Fibroblast of lung (primary cell): ENCODE measurements at places on chromosomes 5 and 9.

DNA sequence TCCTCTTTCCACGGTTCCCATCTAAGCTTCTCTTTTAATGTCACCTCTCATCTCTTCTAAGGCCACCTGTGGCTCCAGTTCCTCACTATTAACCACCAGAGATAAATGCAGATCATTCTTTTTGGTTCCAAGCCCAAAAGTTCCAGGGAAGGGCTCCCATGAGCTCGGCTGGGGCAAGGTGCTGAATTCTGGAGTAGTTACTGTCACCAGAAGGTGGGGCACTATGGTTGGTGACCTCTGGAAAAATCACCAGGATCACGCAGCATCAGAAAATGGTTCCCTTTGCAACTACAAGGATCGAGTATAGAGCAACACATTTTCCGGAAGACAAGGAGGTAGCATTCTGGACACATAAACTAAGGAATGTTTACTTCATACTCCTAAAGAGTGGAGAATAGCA lies 528.7 kb upstream of the DAP start:
- no peaks in the 10 kb centered on the region for H3K4me1 ChIP-seq
- H3K36me3 ChIP-seq, result no peaks in the 10 kb centered on the region
- H3K4me3 ChIP-seq, result no peak overlapping the region
- no peak for DNase-seq
- H3K27ac ChIP-seq, result no peak overlapping the region
- no peaks in the 10 kb centered on the region for H3K27me3 ChIP-seq

- H3K27ac ChIP-seq, result peak overlapping the region; percentile 100
- no peaks in the 10 kb centered on the region for H3K27me3 ChIP-seq
- H3K36me3 ChIP-seq, result peaks cover 3% of the 10 kb centered on the region
- peaks cover 33% of the 10 kb centered on the region for H3K4me1 ChIP-seq
- peak overlapping the region; percentile 16 for H3K4me3 ChIP-seq
- DNase-seq, result peak; percentile 38
Observed at GRCh38 chr5:400282-401145, 42.5 kb upstream of the EXOC3 start.

- peaks cover 12% of the 10 kb centered on the region for H3K36me3 ChIP-seq
- H3K4me3 ChIP-seq, result no peak overlapping the region
- no peak for DNase-seq
- H3K27ac ChIP-seq, result no peak overlapping the region
- H3K4me1 ChIP-seq, result no peaks in the 10 kb centered on the region
Observed at GRCh38 chr5:176407456-176408251, 8.7 kb downstream of the CLTB start.

DNA sequence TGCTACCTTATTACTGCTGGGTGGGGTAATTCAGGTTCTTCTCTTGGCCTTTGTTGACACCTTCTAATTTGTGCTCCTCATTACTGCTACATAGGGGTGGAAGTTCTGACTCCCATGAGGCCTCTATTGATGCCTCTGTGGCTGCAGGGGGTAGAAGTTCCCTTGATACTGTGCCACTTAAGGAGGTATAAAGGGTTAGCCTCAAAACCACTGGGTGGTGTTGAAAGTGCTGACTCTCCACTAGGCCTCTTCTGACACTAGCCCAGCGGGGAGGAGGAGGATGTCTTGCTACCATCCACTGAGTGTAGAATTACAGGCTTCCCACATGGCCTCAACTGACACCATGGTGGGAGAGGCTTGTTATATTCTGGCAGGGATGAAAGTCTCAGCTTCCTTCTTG lies 36.7 kb upstream of the CCDC112 start:
- H3K36me3 ChIP-seq, result no peaks in the 10 kb centered on the region
- H3K27me3 ChIP-seq, result no peaks in the 10 kb centered on the region
- no peaks in the 10 kb centered on the region for H3K4me1 ChIP-seq
- peak; percentile 49 for DNase-seq
- no peak overlapping the region for H3K27ac ChIP-seq
- H3K4me3 ChIP-seq, result no peak overlapping the region

- peak; percentile 33 for DNase-seq
- no peak overlapping the region for H3K27ac ChIP-seq
- no peaks in the 10 kb centered on the region for H3K27me3 ChIP-seq
- no peak overlapping the region for H3K4me3 ChIP-seq
Observed at GRCh38 chr5:44862808-44863207, 54.1 kb downstream of the MRPS30 start.

DNA sequence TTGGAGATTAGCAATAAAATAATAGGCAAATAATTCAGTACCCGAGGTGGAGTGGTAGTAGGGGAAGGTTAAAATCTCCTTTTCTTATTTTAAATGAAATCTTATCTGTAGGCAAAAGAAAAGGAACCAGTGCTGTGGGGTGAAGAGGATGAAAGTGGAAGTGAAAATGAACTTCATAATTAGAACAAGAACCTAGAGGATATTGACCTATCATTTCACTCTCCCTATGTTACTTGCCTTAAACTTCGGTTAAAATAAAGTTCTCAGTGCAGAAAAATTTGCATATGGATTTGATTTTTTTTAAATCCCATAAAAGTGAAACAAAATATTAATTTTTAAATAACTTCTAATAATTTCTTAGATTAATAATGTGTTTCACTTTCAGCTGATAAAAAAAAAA lies 1094.9 kb upstream of the C9orf72 start:
- H3K4me3 ChIP-seq, result no peak overlapping the region
- DNase-seq, result no peak
- H3K27ac ChIP-seq, result no peak overlapping the region
- H3K27me3 ChIP-seq, result no peaks in the 10 kb centered on the region
- no peaks in the 10 kb centered on the region for H3K4me1 ChIP-seq

DNA sequence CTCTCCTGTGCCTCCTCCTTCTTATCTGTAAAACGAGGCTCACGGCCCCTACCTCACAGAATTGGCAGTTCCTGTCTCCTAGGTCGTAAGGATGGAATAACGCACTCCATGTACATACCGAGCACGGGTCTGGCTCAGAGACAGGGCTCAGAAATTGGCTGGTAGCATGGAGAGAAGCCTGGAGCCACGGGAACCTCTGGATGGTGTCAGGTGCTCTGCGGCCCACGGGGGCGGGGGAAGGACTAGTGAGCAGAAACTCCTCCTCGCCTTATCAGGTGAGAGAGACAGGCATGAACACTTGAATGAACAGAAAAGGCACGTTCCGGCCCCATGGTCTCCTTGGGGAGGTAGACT lies 15.4 kb upstream of the C5orf47 start:
- DNase-seq, result no peak
- no peaks in the 10 kb centered on the region for H3K36me3 ChIP-seq
- H3K27ac ChIP-seq, result no peak overlapping the region
- peak overlapping the region; percentile 51 for H3K4me3 ChIP-seq

DNA sequence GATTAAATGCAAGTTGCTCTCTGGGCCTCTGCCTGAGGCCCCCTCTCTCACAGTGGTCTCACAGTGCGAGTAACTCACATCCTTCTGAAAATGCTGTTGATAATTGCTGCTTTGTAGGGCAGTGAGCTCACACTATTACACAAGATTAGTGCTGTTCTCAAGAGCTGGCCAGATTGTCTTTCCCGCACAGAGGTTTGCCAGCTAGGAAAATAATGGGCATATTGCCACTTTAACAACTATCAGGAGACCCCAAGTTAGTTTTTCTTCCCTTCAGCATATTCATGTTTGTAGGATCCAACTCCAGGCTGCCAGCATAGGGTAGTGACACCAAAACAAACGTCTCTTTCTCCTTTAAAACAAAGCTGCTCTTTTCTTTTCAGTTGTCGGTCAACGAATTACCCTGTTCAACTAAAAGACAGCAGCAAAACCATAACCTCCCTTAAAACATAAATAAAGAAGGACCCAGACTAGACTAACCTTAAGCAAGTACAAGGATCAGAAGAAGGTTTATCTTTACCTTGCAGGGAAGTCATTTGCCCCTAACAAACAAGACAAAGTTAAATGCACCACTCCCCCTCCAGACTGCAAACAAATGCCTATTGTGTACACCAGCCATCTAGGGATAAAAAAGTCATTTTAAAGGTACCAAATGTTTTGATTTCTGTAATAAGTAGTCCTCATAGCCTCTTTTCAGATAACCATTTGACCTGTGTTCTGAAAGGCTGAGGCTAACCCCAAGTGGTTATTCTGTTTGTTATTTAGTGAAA lies 91.4 kb downstream of the VCAN start:
- no peak overlapping the region for H3K27ac ChIP-seq
- DNase-seq, result peak; percentile 54
- no peak overlapping the region for H3K4me3 ChIP-seq

DNA sequence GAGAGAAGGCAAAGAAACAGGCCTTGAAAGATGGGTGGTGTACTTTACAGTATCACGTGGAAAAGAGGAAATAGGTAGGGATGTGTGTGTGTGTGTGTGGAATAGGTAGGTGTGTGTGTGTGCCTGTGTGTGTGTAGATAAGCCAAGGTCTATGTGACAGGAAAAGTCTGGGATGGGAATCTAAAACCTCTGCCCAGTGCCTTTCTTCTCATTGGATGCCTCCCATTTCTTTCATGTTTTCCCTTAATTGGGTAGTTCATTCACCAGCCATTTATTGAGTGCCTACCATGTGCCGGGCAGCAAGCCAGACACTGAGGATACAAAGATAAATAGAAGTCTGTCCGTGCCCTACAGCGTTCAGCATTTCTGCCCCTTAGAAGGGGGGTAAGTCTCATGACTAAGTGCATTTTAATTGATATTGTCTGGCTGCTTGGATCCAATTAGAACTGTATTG lies 1.0 kb downstream of the URM1 start:
- H3K4me1 ChIP-seq, result peaks cover 7% of the 10 kb centered on the region
- H3K27ac ChIP-seq, result peak overlapping the region; percentile 91
- H3K4me3 ChIP-seq, result peak overlapping the region; percentile 71
- DNase-seq, result no peak
- peaks cover 1% of the 10 kb centered on the region for H3K36me3 ChIP-seq
- no peaks in the 10 kb centered on the region for H3K27me3 ChIP-seq

GRCh38 chr9:136532799-136533774 lies 12.8 kb downstream of the NOTCH1 start:
- DNase-seq, result no peak
- no peaks in the 10 kb centered on the region for H3K4me1 ChIP-seq
- no peak overlapping the region for H3K4me3 ChIP-seq
- H3K36me3 ChIP-seq, result peaks cover 6% of the 10 kb centered on the region
- H3K27ac ChIP-seq, result no peak overlapping the region

DNA sequence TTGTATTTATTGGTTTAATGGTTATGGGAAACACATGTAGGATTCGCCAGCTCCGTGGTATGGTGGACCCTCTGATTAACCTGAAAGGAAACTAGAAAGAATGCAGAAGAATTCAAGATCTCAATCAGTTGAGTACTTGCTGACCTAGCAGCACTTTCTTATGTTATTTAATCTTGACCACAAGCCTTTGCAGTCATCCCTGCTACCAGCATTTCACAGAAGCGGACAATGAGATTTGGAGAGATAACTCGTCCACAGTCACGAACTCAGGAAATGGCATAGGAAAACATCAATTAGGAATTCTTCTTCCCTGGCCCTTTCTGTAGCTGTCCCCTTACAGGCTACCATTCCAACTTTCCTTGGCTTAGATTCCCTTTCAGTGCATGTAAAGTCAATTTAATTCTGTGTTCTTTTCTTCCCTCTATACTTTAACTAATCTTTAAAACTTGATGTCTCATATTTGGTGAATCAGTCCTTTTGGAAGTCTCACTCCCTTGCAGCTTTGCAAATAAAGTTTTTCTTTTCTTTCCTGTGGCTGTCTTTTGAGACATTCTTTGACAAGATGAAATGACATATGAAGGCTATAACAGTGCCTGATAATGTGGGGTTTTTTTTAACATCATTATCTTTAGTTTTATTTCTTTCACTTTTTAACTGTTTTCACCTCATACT lies 1.3 kb upstream of the SLC44A1 start:
- no peak overlapping the region for H3K27ac ChIP-seq
- H3K4me3 ChIP-seq, result peak overlapping the region; percentile 4
- H3K4me1 ChIP-seq, result no peaks in the 10 kb centered on the region
- H3K36me3 ChIP-seq, result no peaks in the 10 kb centered on the region
- no peaks in the 10 kb centered on the region for H3K27me3 ChIP-seq

DNA sequence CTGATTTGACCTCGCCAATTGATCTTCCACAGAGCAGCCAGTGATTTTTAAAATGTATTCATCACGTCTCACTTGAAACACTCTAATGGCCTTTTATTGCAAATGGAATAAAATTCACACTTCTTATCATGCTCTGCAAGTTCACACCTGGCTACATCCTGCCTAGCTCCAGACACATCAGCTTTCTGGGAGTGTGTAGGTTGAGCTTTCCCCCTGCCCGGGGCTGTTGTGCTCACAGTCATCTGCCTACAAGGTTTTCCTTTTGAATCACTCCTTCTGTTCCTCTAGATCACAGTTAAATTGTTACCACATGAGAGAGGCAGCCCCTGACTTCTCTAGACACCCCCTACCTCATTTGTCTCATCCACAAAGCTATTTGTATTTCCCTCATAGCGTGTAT lies 674.5 kb downstream of the PRELID2 start:
- no peaks in the 10 kb centered on the region for H3K4me1 ChIP-seq
- no peak for DNase-seq
- H3K36me3 ChIP-seq, result no peaks in the 10 kb centered on the region
- no peak overlapping the region for H3K4me3 ChIP-seq
- H3K27me3 ChIP-seq, result no peaks in the 10 kb centered on the region

DNA sequence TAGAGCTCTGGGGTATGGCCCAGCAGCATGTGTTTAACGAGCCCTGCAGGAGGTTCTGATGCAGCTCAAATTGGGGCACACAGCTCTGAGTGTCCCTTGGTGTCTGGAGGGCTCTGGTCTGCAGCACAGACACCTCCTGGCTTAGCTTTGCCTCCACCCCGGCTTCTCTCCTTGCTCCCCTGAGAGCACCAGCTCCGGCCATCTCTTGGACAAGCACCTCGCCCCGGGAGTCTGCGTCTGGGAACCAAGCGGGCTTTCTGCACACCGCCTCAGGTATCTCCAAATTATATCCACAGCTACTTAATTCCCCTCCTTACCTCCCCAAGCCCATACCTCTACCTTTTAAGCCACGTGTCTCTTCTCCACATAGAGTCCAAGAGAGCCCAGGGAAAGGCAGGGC lies 83.7 kb upstream of the IRX4 start:
- no peak for DNase-seq
- H3K27me3 ChIP-seq, result no peaks in the 10 kb centered on the region
- H3K4me1 ChIP-seq, result no peaks in the 10 kb centered on the region
- no peaks in the 10 kb centered on the region for H3K36me3 ChIP-seq
- H3K4me3 ChIP-seq, result no peak overlapping the region

GRCh38 chr5:93874491-93874890 lies 133.1 kb upstream of the POU5F2 start:
- no peaks in the 10 kb centered on the region for H3K27me3 ChIP-seq
- DNase-seq, result peak; percentile 29
- H3K36me3 ChIP-seq, result no peaks in the 10 kb centered on the region
- H3K27ac ChIP-seq, result no peak overlapping the region

GRCh38 chr9:78239506-78239905 lies 3.6 kb downstream of the CEP78 start:
- H3K4me3 ChIP-seq, result no peak overlapping the region
- no peaks in the 10 kb centered on the region for H3K27me3 ChIP-seq
- no peaks in the 10 kb centered on the region for H3K36me3 ChIP-seq
- no peak for DNase-seq
- H3K27ac ChIP-seq, result no peak overlapping the region

DNA sequence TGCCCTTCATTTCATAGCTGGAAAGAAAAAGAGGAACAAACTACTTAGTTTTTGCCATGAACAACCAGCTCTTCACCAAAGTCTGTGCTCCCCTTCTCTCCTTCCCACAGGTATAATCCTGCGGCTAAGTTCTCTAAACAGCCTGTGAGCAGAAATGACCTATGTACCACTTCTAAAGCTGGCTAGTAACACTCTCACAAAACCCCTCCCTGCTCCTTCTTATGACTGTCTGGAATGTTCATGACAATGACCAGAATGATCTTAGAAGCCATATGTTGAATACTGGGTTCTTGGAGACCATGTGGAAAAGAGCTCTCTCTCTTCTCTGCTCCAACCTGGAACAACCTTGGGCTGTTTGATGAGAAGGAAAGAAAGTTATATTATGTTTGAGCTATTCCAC lies 12.9 kb upstream of the AMACR start:
- no peaks in the 10 kb centered on the region for H3K36me3 ChIP-seq
- H3K27ac ChIP-seq, result no peak overlapping the region
- H3K4me3 ChIP-seq, result no peak overlapping the region
- no peaks in the 10 kb centered on the region for H3K4me1 ChIP-seq
- no peaks in the 10 kb centered on the region for H3K27me3 ChIP-seq
- DNase-seq, result no peak
